Aorta (tissue), 5 donors: ENCODE measurements at places on chromosomes 16 and 17. TPM values are rescaled to one million over a fixed set of nuclear protein-coding genes. Genes with fewer than 3 reads are reported as not detected.

CES3 gene
- total RNA-seq: 2.4 TPM

CLEC3A gene
- total RNA-seq: not detected

HOXB9 gene
- total RNA-seq: 0.33 TPM

PRRT2 gene
- total RNA-seq: 30.6 TPM

PER1 gene
- total RNA-seq: 297 TPM

SLC13A2 gene
- total RNA-seq: not detected

KCNJ16 gene
- total RNA-seq: not detected

CAPN15 gene
- 33.9 TPM for total RNA-seq

ABCA6 gene
- total RNA-seq: 200 TPM

DHX8 gene
- 42.7 TPM for total RNA-seq

- DNase-seq: peak; percentile 91
These were observed 123.7 kb downstream of the METRNL start for GRCh38 chr17:83203073-83203471.

DNA sequence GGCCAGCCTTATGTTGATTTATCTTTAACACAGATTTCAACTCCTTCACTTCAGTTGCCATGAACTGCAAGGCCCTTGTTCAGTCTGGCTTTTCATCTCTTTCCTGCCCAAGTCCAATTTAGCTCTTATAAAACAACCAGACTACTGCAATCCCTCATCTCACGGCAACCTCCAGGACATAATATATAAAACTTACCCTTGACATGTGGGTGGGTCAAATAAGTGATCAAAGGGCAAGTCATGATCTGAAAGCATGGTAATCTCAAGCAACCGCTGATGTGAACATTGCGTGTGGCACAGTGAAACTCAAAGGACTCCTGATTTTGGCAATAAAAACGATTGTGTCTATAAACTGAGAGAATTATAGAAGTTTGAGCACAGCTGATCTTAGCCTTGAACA, 364.6 kb downstream of the CDH13 start:
- no peak for DNase-seq

DNA sequence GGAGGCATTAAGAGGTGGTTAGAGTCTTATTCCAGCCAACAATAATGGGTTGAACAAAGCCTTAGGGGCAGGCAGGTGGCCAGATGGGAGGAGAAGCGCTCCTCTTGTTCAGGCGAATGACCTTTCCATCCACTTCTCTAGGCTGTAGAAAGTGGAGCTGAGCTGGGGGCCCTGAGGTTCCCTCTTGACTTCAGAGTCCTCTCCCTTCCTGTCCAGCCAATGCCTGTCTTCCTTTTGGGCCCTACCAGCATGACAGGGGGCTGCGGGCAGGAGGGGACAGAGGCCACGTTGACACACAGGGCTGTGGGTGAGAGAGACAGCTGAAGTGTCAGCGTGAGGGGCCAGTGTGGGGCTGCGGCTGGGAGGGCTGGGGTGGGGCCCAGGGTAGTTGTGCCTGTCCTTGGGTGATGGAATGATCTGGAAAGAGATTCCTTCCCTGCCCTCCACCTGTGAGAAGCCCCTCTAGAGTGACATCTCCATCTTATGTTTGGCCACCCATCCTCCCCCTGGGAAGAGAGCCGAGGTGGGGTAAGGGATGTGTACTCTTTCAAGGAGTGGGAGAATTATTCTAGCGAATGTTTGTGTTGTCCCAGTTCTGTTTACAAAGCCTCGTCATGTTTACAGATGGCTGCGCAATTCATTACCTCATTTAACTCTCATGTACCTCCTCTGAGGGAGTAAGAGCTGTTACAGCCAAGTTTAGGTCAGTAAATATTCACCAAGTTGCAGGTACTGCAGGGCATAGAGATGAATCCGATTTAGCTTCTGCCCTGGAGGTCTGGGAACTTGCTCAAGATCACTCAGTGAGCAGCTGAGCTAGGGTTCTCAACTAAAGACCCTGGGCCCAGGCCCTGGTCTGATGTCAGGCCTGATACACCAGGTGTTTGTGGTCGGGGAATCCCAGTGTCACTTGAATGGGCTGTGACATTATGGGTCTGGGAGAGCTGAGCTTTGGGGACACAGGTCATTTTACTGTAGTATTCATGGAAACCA, 3.3 kb downstream of the ERBB2 start:
- no peak for DNase-seq

DNA sequence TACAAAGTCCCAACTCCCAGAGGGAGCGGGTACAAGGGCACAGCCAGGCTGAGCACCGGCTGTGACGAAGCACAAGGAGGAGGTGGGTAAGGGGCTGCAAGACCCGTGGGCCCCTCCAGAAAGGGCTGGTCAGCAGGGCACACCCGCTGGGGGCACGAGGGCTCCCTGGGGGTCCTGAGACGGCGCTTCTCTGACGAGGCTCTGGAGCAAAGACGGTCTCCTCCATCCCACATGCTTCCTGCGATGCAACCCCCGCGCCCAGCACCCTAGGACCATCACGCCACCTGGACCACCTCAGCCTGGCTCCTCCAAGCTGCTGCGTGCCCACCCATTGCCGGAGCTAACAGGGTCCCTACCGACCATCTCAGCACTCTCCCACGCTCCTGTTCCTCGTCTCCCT, 8.7 kb downstream of the CCDC57 start:
- no peak for DNase-seq

GRCh38 chr17:76033139-76033538, 6.0 kb upstream of the EVPL start:
- DNase-seq: no peak

- DNase-seq: no peak
These were observed 29.9 kb upstream of the TNRC6C start for GRCh38 chr17:77928519-77929179.

DNA sequence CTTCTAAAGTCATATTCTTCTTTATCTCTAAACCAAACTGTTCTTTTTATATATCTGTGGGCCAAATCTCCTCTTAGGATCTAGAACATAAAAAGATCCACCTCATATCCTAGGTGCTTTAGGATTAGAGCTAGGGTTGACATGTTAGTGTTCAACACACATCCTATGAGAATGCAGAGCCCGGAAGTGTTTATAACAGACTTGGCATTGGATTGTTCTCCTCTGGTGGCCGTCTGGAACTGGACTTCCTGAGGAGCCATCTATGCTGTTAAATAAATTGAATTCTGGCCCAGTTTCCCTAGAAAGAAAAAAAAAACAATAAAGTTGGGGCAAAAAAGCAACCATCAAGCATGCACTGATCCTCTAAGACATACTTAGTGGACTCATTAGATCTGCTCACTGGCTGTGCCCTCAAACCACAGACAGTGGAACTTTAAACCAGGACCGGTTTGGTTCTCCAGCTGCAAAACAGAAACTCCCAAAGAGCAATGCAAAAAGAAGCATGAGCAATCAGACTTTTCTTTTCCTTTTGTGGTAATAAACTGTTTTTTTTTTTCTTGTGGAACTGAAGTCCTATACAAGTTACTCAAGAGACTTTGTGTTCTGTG, 182.5 kb downstream of the ZNF18 start:
- DNase-seq: no peak

- DNase-seq: no peak
These were observed 172.5 kb downstream of the AHSP start for GRCh38 chr16:31700200-31700529.

DNA sequence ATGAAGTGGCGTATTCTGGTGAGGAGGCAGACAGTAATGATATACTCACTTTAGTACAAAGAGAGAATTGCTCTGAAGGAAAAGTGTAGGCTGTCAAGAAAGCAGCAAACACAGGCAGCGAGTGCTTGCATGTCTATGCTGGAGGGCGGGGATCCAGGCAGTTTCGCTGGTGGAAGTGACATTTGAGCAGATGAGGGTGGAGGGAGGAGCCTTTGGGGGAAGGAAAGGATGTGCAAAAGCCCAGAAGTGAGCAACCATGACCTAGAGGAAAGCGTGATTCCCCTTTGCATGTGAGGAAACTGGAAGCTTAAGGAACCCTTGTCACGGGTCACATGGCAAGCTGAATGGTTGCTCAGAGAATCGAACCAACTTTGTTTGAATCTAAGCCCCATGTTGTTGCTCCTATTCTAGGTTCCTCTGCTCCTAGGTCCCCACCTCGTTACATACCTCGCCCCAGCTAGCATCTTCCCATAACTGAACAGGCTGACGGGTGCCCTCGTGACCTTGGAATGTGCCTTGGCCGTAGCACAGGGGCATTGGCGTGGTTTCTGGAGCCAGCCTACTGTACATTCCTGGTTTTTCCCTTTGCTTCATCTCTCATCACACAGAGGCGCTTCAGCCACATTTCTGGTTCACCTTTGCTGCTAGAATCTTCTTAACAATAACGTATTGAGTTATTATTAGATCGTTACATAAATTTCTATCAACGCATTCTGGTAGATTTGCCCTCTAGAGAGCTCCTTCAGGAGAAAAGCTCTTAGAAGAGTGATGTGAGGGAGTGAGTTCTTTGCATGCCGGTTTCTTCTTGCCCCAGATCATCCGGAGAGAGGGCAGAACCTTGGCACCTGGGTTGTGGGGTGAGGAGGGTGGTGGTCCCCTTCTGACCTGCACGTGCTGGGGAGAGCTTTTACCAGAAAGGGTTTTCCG, 191.8 kb downstream of the SNX29 start:
- no peak for DNase-seq

- DNase-seq: no peak
These were observed 60.4 kb downstream of the BAIAP2 start for GRCh38 chr17:81095383-81095762.

DNA sequence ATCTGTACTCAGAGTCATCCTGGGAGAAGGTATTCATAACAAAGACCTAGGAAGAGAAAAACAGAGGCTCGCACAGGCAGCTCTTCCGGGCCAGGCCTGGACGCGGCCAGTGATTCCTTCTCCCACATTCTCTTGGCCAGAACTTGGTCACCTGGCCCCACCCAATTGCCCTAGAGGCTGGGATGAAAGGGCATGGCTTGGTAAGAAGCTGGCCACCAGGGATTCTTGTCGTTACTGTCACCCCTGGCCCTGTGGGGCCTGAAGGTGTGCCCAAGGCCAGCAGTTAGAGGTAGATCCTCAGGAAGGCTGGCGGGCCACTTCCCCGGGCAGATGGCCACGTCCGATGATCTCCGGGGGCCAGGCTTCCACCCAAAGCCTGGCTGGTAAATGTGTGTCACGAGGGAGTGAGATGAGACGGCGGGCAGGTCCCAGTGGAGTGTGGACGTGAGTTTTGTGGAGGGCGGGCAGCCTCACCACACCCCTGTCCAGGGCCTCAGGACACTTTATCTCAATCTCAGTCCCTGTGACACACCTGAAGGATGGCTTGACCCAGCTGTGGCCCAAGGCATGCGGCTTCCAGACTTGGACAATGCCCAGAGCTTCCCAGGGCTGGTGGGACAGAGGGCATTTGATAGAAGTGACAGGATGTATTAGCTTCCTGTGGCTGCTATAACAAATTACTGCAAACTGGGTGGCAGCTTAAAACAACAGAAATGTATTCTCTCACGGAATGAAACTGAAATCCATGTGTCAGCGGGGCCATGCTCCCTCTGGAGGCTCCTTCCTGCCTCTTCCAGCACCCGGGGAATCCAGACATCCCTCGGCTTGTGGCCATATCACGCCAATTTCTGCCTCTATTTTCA, 66.3 kb upstream of the GSE1 start:
- no peak for DNase-seq

DNA sequence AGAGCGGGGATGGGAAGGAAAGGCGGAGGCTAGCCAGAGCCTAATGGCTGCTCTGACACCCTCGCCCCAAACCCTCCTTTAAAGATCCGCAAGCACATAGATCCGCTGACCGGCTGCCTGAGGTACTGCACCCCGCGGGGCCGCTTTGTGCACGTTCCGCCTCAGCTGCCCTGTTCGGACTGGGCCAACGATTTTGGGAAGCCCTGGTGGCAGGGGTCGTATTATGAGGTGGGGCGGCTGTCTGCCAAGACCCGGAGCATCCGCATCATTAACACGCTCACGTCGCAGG, 663 bp downstream of the CYB5D1 start:
- peak; percentile 63 for DNase-seq

GRCh38 chr17:80082403-80083135, 18.8 kb upstream of the GAA start:
- no peak for DNase-seq

GRCh38 chr17:44408786-44409185, 19.3 kb upstream of the ITGA2B start:
- no peak for DNase-seq

GRCh38 chr16:77569406-77569805, 134.6 kb upstream of the ADAMTS18 start:
- no peak for DNase-seq

DNA sequence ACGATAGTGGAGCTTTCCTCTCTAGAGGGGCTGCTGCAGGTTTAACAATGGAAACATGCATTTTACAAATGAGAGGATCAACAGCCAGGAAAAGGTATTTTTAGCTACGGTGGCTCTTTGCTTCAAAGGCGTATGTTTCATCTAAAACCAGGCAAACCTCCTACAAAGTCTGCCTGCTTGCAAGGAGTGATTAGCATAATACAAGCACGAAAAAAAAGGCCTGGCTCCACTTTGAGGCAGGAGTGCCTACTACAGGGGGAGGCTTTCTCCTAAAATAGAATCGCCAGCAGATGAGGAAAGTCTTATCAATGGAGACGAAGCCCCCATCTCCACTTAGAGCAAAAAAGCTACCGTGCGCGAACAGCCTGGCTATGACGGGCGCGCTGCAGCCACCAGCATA, 27.1 kb upstream of the MTSS2 start:
- DNase-seq: no peak

GRCh38 chr16:9489835-9490467, 398.5 kb downstream of the HAPSTR1 start:
- no peak for DNase-seq

GRCh38 chr16:51409001-51409675, 258.1 kb upstream of the SALL1 start:
- no peak for DNase-seq

GRCh38 chr16:50281391-50282009, 15.1 kb downstream of the ADCY7 start:
- peak; percentile 73 for DNase-seq

GRCh38 chr17:66517336-66518009, 215.1 kb downstream of the PRKCA start:
- DNase-seq: no peak

- DNase-seq: no peak
These were observed 250.9 kb upstream of the SDK2 start for GRCh38 chr17:73895157-73895556.

DNA sequence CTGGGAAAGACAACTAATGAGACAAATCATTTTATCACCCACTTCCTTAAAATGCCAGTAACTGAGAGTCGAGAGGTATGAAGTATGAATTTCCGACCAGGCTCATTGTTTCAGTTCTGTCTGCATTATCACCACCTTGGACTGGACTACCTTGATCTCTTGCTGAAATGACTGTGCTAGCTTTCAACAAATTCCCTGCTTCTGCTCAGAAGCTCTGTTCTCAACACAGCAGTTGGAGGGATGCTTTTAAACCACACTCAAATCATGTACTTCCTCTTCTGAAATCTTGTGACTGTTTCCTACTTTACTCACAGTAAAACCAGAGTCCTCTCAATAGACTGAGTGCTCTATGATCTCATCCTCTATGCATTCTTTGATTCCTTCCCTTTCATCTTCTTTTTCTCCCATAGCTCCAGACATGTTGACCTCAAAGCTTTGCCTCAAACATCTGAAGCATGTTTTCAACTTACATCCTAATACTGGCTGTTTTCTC, 195.8 kb downstream of the KCNJ2 start:
- no peak for DNase-seq

DNA sequence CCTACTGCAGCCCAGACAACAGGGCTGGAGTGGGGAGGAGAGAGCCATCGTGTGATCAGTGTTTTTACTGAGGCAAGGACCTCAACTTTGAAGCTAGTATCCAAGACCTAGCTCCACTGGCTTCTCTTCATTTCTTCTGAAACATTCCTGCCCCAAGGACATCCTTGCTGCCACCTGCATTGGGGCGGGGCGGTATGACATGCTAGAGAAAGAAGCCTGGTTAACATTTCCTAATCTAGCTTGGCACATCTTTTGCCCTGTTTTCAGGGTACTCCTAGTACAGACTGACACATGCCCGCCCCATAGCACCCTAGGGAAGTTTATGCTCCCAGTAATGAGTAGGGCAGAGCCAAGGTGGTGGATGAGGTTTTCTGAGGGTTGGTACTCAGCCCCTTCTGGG, 17.8 kb upstream of the ANKRD40CL start:
- DNase-seq: no peak
